ENCODE measurements at places on chromosomes 7 and 10. TPM values are rescaled to one million over a fixed set of nuclear protein-coding genes. Genes with fewer than 3 reads are reported as not detected.

Gene HOXA4
- polyA plus RNA-seq = 0.46 TPM

Gene NT5C3A
- 42.6 TPM for polyA plus RNA-seq

Gene TRIL
- 2.0 TPM for polyA plus RNA-seq

Gene NET1
- 20.0 TPM for polyA plus RNA-seq

Gene MKLN1
- polyA plus RNA-seq = 41.4 TPM

Gene ZNF488
- 0.55 TPM for polyA plus RNA-seq

Gene CYP3A7
- polyA plus RNA-seq = 0.14 TPM

Gene SLC29A4
- polyA plus RNA-seq = 14.6 TPM

Gene ADIRF
- 0.40 TPM for polyA plus RNA-seq

Gene KIAA1217
- polyA plus RNA-seq = 8.9 TPM
